Stimulated activated CD8-positive, alpha-beta memory T cell treated with anti-CD3 and anti-CD28 coated beads, Interleukin-2, amount 100 ng/mL, for 1 hour (primary cell): ENCODE measurements at places on chromosomes 1 and 21.

GRCh38 chr1:156928043-156928602 lies 7.7 kb downstream of the LRRC71 start:
- no peak for DNase-seq

DNA sequence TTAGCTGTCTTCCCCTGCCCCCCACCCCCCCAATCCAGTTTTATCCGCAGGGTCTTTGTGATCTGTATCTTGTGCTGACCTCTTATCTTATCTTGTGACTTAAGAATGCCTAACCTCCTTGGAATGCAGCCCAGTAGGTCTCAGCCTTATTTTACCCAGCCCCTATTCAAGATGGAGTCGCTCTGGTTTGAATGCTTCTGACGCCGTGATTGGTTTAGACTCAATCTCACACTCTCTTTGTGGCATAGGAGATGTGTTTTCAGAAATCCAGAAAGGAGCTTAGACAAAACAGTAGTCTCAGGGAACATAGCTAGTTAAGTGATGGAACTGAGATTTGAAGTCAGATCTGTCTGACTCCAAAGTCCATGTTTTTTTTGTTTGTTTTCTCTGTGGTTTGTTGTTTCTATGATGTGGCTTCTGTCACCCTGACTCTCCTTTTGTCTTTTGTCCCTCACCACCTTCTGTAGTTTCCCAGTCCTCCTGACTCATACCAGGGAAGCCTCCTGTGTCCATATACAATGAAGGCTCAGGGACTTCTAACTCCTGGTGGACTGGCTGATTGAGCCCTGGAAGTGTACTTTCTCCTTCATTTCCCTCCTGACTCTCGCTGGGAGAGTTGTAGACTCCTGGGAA lies 18.1 kb upstream of the USP24 start:
- DNase-seq = no peak

GRCh38 chr1:244710474-244711062 lies 57.6 kb downstream of the DESI2 start:
- no peak for DNase-seq

DNA sequence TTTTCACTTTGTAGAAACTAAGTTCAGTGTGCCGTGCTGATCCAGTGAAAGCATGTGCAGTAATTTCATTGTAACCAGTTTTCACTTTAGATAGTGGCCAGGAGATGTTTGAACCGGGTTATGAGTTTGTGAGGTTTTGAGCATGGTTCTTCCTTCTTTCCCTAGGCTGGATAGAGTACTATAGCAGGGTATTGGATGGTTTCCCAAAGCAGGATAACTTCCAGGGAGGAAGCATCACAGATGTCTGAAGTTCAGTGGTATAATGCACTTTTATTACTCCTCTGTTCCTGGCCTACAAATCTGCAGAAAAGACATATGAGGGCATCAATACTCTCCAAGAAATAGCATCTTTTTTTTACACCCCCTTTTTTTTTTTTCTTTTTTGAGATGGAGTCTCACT lies 823.1 kb downstream of the USP25 start:
- DNase-seq = no peak

DNA sequence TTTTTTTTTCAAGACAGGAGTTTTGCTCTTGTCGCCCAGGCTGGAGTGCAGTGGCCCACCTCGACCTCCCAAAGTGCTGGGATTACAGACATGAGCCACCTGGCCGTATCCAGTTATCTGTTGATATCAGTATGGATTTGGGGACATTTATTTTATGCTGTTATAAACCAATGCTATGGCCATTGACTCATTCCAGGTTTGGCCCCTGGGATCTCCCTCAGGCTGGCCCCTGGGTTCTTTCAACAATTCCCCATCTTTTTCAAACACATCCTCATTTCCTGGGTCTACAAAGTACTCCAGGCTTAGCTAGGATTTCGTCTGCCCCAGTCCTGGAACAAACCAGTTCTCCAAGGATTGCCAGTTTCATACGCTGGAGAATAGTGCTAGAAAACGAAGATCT lies 44.1 kb downstream of the WDR4 start:
- no peak for DNase-seq

GRCh38 chr1:244796719-244797406 lies 38.6 kb upstream of the COX20 start:
- DNase-seq = peak; percentile 17

DNA sequence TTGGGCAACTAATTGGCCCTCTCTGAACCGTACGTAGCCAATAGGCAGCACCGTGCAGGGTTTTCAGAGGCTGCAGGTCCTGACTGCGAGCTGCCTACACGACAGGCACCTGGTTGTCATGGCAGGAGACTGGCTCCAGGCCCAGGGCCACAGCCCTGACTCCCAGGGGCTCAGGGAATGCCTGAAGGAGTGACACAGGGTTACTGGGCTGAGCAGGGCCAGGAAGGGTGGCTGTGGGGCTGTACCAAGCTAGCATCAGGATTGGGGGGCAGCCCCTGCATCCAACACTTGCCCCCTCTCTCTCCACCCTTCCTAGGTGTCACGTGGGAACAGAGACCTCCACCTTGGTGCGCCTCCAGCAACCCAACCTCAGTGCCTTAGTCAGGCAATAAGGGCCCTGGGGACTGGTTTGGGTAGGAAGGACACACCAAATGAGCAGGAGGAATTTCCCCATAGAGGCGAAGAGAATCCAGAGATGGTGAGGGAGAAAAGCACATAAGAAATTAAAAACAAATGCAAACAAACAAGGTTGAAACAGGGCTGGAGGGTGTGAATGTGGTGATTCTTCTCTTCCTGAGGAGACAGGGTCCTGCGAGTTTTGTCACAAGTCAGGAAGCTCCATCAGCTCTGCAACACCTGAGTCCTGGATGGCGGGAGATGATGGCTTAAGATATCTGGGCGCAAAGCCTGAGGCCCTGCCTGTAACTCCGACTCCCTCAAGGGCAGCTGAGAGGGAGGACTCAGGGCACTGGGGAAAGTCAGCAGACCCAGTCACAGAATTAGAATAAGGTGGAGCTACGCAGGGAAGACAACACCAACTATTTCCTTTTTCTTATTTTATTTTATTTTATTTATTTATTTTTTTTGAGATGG lies 19.7 kb upstream of the RNU1-4 start:
- no peak for DNase-seq

DNA sequence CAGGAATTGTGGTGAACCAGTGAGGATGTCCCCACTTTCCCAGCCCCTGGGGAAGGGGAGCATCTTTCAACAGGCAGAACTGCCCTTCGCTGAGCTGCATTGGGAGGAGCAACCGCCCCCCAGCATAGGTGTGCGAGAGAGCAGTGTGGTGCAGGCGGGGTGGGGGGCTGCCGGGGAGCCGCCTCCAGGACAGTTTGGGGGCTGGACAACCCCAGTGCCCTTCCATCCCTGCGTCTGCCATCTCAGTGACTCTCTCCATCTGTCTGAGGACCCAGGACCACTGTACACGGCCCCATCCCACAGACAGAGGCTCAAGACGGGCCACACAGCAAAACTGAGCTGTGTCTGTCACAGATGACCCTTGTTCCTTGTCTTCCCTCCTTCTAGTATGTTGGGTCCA lies 14.2 kb downstream of the PODN start:
- DNase-seq = no peak
